ENCODE measurements at places on chromosomes 5 and 9. TPM values are rescaled to one million over a fixed set of nuclear protein-coding genes. Genes with fewer than 3 reads are reported as not detected.

The CAVIN4 gene
- 1.5 TPM for total RNA-seq

DNA sequence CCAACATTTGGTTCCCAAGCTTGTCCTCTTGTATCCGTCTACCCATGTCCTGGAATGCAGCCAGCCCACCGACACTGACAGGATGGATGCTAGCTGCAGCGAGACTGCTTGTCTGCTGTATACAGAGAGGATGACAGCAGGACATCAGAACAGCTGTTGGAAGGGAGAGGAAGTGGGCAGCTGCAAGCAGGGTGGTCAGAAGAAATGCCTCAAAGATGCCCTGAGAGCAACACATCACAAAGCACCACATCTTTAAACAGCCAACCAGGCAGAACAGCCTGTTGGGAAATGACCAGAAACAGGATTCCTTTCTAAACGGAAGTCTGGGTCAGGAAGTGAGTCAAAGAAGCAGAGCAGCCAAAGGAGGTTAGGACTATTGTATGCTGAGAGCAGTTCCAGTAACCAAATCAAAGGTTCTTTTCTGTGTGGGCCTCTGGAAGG, 219.1 kb downstream of the NDUFS4 start:
- DNase-seq = no peak

DNA sequence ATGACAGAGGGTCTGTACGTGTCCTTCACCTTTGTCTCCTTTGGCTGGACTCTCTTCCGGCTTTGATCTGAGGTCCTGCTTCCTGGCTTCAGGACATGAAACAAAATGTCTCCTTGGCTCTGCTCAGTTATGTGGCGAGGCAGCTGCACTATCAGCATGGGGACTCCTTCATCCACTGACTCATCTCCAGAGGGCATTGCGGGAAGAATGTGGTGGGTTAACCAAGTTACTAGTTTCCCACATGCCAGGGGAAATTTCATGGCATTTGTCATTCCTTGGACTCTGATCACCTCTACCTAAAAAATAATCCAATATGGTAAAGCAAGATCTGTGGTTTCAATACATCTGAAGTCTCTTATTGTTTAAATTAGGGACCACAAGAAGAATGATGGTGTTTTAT, 259.7 kb downstream of the MED10 start:
- no peak for DNase-seq

DNA sequence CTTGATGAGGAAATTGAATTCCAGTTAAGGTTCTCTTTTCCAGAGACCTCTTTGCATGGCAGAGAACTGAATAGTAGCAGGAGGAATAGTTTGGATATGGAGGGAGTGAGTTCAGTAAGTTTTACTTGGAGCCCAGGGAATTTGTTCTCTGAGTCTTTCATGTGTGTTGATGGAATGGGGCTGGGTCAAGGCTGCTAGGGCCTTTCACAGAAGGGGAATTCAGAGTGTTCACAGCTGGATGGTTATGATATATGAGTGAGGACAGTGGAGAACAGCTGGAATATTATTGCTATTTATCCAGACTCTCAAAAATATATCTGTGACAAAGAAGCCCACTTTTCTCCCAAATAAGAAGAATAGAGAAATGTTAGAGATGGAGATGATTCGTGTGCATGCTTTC, 372.8 kb downstream of the PLK2 start:
- DNase-seq = no peak

DNA sequence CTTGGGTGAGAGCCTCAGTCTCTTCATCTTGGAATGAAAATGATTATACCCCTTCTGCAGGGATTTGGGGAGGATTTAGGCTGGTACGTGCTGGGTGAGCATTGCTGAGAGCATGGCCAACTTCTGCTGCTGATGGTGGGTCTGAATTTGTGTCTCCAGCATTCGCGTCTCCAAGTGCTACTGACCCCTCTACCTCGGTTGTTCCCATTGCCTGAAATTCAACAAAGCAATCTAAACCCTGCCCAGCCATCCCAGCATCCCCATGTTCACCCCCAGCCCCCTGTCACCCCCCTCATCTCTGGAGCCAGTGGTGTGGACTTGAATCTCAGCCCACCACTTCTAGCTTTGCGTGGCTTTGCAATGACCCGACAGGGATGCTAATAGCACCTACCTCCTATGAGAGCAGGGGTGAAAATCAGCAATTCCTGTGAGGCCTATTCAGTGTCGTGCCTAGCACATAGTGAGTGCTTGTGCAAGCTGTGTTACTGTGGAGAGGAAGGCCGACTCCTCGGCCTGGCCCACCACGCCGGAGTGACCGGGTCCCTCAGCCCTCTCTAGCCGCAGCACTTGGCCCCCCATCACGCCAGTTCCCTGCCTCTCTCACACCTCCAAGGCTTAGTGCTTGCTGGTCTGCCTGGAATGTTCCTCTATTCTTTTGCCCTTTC, 43.4 kb upstream of the SH3PXD2B start:
- no peak for DNase-seq

All from Caco-2 (cell line).